ENCODE measurements at places on chromosomes 16 and 17. TPM values are rescaled to one million over a fixed set of nuclear protein-coding genes. Genes with fewer than 3 reads are reported as not detected.
A peak's percentile ranks its signal among the peaks of the same experiment; 100 is the strongest.

- DNase-seq = no peak
Measured at GRCh38 chr17:2375406-2375805, 25.5 kb downstream of the MNT start.

DNA sequence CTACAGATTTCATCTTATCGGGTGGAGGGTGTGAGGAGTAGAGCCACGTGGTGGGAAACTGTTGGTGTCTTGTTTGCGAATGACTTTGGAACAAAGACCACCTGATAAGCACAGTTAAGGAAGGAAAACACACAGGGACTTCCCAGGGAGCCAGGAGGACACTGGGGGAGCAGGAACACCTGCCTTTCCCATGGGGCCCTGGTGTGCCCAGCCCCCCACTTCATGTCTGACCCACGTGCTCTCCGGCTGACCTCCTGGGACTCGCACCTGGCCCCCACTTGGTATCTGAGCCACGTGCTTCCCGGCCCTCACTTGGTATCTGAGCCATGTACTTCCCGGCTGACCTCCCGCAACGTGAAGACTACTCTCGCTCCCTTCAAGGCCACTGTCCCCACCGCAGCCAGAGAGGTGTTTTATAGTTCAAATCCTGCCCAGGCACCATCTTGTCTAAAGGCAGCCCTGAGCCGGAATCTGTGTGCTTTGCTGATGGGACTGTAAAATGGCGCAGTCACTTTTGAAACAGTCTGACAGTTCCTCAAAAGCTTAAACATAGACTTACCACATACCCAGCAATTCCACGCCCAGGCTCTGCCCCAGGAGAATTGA, 5.4 kb upstream of the CSNK1D start:
- DNase-seq = no peak

- no peak for DNase-seq
Measured at GRCh38 chr17:78147315-78147998, 1.3 kb downstream of the C17orf99 start.

GRCh38 chr17:31413874-31414549, 22.5 kb downstream of the RAB11FIP4 start:
- DNase-seq = no peak

Gene XAF1
- 9.6 TPM for polyA plus RNA-seq

- DNase-seq = no peak
Measured at GRCh38 chr17:76086384-76086783, 7.4 kb downstream of the ZACN start.

- DNase-seq = no peak
Measured at GRCh38 chr17:50459756-50460155, 8.9 kb downstream of the CHAD start.

GRCh38 chr17:49013311-49014213, 16.4 kb downstream of the IGF2BP1 start:
- peak; percentile 72 for DNase-seq

Gene USP43
- 0.28 TPM for polyA plus RNA-seq

DNA sequence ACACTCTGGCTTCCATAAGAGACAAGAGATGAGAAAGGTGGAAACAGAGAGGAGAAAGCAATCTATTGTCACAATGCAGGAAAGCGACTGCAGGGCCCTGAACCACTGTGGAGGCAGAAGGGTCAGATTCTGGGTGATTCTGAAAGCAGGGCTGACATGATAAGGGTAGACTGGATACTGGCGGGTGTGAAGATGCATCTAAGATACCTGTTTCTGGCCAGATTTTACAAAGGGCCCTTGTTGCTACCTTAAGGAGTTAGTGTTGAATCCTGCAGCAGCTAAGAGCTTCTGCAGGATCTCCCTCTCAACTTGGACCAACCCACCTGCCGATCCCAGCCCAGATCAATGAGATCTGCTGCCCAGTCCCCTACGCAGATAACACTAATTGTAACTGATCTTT, 6.1 kb upstream of the MEFV start:
- DNase-seq = no peak

Gene KRTAP4-6
- not detected for polyA plus RNA-seq

GRCh38 chr17:78266771-78267170, 35.3 kb downstream of the TMEM235 start:
- no peak for DNase-seq

- DNase-seq = no peak
Measured at GRCh38 chr16:28820016-28820415, 2.8 kb upstream of the ATXN2L start.

DNA sequence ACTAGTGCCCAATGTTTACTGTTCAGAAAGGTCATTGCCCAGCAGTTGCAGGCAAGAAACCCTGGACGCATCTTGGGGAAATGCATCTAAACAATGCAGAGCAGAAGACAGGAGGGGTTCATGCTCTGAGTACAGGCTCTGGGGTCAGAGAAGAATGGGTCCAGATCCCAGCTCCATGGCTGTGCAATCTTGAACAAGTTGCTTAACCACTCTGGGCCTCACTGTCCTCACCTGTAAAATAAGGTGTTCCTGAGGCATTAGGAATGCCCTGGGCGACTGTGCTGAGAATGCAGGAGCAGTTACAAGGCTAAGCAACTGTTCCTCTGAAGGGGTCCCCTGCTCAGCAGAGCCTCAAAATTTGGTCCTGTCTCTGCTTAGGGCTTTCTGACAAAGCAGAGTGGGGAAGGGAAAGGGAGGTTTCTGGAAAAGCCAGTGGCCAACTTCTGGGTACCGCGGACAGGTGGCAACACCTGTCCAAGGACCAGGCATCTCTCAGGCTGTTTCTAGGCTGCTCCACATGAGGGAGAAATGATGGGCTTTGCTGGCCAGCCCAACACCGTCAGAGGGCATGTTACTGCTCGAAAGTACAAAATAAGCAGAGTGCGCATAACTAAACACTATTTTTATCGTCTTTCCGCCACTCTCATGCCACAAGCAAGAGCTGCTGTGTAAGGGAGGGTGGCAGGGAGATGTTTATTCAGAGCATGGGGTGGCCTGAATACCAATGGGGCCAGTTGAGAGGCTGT, 176.8 kb downstream of the XYLT1 start:
- no peak for DNase-seq
